ENCODE measurements at places on chromosomes 16 and 17.
A peak's percentile ranks its signal among the peaks of the same experiment; 100 is the strongest.

- no peak for DNase-seq
Observed at GRCh38 chr16:57178793-57179212, 7.0 kb downstream of the PSME3IP1 start.

DNA sequence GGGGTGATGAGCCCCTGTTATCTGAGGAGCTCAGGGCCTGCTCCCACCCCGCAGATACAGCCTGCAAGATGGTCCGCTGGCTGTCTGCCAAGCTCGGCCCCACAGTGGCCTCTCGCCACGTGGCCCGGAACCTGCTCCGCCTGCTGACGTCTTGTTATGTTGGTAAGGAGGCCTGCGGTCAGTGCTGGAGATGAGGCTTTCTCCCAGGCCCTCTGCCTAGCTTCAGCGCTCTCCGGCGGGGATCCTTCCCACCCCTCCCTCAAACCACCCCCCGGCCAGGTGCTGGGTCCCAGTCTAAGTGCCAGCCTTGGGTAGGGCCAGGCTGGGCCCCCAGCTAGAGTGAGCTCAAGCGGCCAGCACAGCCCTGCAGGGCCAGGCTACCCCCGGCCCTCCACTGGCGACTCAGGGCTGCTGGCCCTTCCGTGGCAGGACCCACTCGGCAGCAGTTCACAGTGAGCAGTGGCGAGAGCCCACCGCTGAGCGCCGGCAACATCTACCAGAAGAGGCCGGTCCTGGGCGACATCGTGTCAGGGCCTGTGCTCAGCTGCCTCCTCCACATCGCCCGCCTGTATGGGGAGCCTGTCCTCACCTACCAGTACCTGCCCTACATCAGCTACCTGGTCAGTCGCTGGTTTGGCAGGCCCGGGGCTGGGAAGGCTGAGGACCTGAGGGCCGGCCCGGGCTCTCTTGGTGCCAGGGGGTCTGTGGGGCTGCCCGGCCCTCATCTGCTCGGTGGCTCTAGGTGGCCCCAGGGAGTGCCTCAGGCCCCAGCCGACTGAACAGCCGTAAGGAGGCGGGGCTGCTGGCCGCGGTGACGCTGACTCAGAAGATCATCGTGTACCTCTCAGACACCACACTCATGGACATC lies 6.1 kb downstream of the WDR81 start:
- no peak for DNase-seq

DNA sequence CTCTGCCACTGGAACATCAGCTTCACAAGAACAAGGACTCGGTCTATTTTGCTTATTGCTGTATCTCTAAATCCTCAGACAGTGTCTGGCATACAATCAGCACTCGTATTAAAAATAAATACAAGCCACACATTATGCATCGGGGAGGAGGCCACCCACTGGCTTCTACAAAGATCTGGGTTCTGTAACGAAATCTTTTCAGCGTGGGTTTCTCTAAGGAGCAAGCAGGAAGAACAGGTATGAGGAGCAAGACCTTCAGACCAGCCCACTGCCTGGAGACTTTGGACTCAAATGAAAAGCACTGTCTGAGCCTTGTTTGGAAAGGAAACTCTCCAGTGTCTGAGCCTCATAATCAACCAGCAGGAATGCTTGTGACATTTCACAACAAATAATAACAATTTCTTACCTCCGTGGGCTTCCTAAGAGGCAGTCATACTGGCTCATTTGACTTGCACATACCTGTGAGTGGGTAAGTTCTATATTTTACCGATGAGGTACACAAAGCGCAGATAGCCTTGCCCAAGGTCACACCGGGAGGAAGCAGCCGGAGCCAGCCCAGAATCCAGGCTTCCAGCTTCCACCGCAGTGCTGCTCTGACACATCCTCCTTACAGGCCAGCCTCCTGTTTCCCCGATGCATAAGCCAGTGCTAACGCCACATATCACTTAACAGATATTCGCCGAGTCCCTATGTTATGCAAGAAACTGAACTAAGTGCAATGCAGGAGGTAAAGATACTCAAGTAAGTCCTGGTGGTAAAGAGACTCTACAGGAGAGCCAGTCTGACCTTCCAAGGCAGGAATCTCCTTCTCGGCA lies 118.6 kb upstream of the TNRC6C start:
- DNase-seq, result no peak

DNA sequence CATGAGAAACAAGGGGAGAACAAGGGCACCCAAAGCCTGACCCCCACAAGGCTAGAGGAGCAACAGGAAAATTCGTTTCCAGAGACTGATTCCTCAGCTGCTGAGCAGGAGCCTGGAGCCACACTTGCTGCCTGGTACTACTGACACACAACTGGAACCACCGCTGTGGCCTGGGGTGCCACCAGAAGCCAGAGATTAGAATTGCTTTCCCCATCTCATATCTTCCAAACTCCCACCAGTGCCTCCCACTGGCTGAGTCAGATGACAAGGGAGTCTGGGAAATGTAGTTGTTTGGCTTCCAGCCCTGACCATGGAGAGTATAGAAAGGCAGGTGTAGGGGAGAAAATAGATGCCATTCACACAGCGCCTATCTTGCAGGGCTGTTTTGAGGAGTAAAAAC lies 4.1 kb upstream of the TMEM11 start:
- DNase-seq, result peak; percentile 53

- DNase-seq, result no peak
Observed at GRCh38 chr17:80838311-80839025, 153.2 kb upstream of the CHMP6 start.

GRCh38 chr16:76518781-76519180 lies 241.6 kb downstream of the CNTNAP4 start:
- no peak for DNase-seq

DNA sequence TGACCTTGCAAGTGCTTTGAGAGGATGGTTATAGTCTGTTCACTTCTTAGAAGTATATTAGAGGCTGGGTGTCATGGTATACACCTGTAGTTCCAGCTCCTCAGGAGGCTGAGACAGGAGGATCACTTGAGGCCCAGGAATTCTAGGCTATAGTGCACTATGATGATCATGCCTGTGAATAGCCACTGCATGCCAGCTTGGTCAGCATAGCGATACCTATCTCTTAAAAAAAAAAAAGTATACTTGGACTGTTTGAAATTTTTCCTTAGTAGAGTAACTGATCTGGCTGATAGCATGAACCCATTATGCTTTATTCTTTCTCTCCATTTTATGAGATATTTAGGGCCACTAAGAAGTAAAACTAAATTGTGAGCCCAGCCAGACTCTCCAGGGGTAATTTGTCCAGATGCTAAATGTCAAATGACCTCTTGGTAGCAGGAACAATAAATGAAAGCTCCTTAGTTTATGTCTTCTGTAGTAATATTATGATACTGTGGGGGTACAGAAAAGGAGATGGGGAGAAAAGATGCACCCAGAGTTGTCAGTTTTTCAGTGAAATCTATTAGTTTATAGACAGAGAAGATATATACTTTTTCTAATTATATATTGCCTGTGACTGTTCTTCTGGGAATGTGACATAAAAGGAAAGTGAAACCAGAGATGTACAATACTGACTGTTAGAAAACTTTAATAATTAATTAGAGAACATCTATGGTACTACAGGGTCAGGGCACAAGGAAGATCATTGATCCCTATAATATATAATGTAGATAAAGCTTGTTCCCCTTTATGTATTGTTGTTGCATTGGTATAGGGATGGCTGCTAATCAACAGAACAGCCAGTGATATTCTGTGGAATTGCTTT lies 335.3 kb upstream of the TBX2 start:
- no peak for DNase-seq

- DNase-seq, result no peak
Observed at GRCh38 chr17:73437826-73438225, 126.0 kb upstream of the CDC42EP4 start.

- no peak for DNase-seq
Observed at GRCh38 chr17:80047176-80047575, 10.7 kb downstream of the CCDC40 start.

GRCh38 chr17:35849469-35850348 lies 19.0 kb downstream of the HEATR9 start:
- peak; percentile 57 for DNase-seq

DNA sequence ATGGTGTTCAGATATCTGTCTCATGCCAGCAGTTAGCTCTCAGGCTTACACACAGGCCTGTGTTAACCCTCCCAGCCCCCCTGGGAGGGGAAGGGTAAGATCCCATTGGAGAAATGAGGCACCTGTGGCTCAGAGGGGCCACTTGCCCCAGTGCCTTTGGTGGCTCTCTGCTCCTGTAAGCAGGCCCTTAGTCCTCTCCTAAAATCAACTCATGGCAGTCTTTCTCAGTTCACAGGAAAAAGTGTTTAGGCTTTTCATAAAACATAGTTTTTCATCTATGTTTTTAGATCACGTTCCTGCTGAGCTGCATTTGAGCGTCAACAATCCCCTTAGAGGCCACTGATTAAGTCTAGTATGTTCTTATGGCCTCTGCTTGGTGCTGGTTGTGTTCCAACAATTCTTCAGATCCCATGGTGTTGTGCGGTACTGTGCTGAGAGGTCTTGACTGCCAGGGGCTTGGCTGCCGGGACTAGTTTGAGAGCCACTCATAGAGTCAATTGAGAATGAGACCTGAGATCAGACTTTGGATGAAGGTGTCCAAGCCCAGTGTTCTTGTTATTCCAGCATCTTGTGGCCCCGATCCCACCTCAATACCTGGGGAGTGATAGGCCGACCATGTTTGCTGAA lies 10.6 kb downstream of the TAOK2 start:
- no peak for DNase-seq

GRCh38 chr17:9971991-9972390 lies 66.9 kb upstream of the RCVRN start:
- DNase-seq, result no peak

DNA sequence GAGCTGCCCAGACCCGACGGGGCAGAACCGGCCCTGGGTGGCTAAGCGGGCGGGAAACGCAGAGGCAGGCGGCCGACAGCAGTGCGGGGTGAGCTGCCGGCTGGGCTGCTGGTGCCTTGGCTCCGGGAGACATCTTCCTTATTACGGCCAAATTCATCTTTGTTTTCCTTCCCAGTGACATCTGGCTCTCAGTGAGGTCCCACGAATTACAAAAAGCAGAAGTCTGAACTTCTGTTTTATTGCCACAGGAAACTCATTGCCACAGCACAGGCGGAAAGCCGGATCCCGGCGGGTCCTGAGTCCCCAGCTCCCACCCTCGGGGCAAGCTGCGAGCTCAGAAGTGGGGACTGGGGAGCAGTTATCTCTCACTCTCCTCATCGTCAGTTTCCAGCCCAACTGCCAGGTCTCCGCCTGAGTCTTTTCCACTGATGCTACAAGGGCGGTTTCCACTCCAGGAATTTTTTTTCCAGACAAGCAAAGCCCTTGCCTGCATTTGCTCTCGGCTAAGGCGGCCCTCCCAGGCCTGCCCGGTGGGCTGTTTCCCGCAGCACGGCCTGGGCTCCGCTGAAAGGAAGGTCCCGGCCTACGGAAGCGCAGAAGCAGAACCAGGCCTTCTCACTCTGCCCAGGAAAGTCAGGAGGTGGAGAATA lies 40.3 kb downstream of the CBFA2T3 start:
- DNase-seq, result no peak

Measured in hepatic stellate cell (primary cell).